ENCODE measurements at places on chromosomes 1 and 21.
A peak's percentile ranks its signal among the peaks of the same experiment; 100 is the strongest.

- DNase-seq = no peak
Measured at GRCh38 chr1:186183219-186183618, 191.8 kb downstream of the TPR start.

GRCh38 chr1:68197891-68198290, 34.4 kb downstream of the WLS start:
- no peak for DNase-seq

- DNase-seq = no peak
Measured at GRCh38 chr1:200784576-200784975, 45.9 kb downstream of the CAMSAP2 start.

- no peak for DNase-seq
Measured at GRCh38 chr1:14572861-14573260, 25.6 kb upstream of the KAZN start.

GRCh38 chr1:25889470-25889869, 14.0 kb upstream of the PAQR7 start:
- no peak for DNase-seq

- DNase-seq = no peak
Measured at GRCh38 chr1:212737559-212737958, 37.9 kb upstream of the BATF3 start.

- no peak for DNase-seq
Measured at GRCh38 chr1:236536540-236536939, 12.8 kb downstream of the LGALS8 start.

DNA sequence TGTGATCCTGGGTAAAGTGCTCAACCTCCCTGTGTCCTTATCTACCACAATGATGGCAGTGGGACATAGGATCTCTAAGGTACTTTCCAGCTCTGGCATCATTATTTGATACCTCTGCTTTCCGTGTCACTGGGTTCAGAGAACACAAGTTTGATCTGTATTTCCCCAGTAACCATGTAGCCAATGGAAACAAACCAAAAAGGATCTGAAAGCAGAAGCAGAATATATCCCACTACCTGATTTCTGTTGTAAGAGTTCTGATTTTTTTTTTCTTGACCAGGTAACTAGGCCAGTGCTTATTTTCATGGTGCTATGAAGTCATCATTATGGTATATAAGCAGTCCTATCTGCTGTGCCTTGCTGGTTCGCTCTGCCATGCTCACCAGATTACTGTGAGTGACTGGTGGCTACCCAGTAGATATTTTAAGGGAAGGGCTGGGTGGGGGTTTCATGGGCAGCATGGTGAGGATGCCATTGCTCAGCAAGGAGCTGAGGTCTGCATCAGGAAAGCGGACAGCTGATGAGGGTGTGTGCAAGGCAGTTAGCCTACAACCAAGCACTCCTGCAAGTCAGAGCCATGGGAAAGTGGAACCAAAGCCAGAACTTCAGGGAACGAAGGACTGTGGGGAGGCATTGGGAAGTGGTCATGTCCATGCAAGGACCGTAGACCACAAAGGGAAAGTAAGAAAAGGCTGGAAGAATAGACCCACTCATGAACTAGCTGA, 104.9 kb upstream of the EDEM3 start:
- no peak for DNase-seq

GRCh38 chr1:29585201-29585600, 348.9 kb downstream of the PTPRU start:
- no peak for DNase-seq

DNA sequence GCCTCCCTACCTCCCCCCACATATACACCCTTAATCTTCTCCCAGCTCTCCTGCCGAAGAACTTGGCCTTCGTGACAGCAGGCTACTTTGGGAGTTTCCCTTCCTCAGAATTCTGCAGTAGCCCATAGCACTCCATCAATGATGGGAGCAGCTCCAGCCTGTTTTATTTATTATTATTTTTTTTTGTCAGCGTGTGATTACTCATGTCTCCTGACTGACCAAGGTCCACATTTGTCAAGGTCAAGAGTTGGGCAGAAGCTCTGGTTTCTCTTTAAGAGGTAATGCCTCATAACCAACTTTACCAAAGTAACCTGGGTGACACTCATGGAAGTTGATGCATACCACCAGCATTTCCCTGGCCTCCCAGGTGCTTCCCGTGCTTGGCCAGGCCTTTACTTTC, 125.4 kb downstream of the ZZZ3 start:
- DNase-seq = no peak

- no peak for DNase-seq
Measured at GRCh38 chr1:42504535-42505128, 41.5 kb downstream of the CCDC30 start.

- no peak for DNase-seq
Measured at GRCh38 chr21:43716376-43717165, 2.4 kb upstream of the PDXK start.

DNA sequence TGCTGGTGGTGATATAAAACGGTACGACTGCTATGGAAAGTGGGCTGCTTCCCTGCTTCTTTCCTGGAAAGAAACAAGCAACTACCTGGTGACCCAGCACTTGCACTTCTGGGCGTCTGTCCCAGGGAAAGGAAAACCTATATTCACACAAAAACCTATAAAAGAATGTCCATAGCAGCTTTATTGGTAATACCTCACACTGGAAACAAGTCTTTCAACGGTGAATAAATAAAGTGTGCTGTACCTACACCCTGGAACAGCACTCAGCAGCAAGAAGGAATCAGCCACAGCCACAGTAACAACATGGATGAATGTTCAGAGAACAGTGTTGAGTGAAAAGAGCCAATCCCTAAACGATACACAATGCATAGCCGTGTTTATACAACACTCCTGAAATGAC, 19.9 kb downstream of the SLC19A1 start:
- DNase-seq = no peak

- no peak for DNase-seq
Measured at GRCh38 chr1:93111561-93111960, 32.5 kb downstream of the MTF2 start.

GRCh38 chr1:230768903-230769570, 21.8 kb downstream of the CAPN9 start:
- no peak for DNase-seq

DNA sequence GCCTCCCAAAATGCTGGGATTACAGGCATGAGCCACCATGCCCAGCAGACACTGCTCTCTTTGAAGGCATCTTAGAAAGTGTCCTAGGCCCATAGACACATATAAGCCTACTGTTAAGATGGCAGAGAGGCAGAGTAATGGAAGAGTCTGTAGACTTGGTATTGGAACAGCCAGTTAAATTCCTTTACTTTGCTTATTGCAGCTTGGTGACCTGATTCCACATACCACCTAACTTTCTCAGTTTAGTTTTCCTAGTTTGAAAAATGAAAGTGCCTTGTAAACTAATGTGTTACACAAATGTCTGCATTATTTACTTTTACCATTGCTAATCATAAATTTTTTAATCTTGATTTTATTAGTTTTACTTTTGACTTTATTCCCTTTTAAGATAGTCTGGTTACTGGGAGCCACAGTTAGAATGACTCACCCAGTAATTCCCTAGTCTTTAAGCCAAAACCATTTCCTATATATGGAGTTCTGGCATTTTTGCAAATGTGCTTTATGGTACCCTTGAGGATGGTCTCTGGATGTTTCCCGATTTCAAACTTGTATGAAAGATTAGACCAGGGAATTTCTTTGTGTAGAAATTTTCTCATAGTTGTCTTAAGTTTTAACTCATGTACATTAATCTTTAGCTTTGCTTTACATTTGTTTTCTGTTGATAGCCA, 6.4 kb downstream of the SMAP2 start:
- DNase-seq = no peak

- no peak for DNase-seq
Measured at GRCh38 chr1:230495076-230495475, 68.9 kb upstream of the PGBD5 start.

DNA sequence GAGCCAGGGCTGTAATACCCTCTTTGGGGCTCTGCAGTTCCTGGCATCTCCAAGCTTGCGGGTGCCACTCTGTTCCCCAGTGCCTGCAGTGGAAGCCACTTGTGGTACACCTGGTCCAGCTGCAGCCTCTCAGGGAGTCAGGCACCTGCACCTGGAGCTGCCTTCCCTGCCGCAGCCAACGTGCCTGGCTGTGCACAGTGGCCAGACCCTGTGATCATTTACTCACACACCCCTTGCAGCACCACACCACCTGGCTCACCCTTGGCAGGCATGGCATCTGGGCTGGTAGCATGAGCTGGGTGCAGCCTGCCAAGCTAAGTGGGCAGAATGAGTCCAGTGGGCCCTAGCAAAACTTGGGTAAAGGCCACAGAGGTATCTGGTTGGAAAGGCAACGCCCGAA, 51.1 kb upstream of the NTPCR start:
- DNase-seq = no peak

DNA sequence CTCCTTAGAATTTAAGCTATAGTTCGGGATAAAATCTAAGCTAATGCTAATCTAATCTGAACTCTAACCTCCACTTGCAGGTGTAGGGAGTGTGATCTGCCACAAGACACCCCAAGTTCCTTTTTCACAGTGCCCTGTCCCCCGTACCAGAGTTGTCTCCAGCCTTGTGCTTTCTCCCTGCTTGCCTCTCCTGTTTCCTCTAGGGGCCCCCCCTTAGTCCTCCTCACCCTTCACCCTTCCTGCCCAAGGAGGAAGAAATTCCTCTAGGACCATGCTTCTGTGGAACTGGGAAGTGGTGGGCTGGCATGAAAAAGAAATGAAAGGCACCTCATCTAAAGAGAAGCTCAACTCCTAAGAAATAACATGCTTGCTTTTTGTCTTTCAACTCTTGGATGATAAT, 50.2 kb upstream of the BCL9 start:
- no peak for DNase-seq

GRCh38 chr1:48803474-48803873, 26.8 kb upstream of the BEND5 start:
- DNase-seq = no peak

GRCh38 chr1:234722904-234723720, 113.1 kb upstream of the IRF2BP2 start:
- DNase-seq = peak; percentile 80

DNA sequence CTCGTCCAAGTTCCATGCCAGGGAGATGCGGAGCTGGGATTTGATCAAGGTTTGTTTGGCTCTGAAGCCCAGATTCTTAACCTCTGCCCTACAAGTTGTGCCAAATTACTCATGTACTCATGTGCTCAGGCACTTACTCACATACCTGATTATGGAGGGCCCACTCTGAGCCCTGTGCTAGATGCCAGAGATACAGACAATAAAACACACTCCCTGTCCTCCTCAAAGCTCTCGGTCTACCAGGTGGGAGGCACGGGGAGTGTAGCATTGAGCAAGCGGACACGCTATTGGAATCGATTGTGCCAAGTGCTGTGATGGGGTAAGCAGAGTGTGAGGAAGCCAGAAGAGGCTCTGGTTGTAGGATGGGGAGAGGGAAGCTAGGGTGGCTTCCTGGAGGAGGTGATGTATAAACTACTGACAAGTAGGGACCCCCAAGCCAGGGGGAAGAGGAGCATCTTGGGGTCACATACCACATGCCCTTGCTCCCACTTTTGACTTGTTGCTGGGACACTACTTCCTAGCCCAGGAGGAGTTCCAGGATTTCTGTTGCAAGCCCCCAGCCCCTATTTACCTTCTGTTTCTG, 49.8 kb upstream of the IFNLR1 start:
- DNase-seq = no peak

DNA sequence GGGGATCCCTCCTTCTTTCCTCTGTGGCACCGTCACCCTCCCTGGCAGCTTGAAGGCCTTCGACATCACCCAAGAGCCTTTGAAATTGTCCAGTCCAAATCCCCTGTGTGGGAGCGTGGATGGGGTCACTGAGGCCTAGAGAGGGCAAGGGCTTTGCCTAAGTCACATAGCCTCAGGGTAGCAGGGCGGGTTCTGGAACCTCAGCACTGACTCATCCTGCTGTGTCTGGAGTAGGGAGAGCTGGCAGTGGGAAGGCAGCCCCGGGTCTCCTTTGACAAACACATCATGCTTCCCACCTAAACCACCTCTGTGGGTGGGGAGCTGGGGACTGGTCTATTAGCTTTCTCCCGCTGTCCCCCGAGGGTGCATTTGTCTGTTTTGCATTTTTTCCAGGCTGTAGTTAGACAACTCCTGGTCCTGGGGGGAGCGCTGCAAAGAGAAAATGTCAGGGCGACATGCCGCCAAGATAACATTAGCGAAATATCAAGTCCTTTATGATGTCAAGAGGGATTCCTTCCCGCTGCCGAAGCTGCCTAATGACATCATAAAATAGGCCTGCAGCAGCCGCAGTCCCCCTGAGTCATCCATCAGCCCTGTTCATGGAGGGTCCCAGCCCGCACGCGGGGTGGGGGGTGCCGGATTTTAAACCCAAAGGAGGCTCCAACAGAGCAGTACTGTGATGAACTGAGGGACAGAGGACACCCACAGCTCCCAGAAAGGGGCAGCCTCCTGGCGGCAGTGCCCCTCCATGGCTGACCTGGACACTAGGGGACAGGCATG, 77.0 kb upstream of the POU3F1 start:
- no peak for DNase-seq

GRCh38 chr1:239297910-239298309, 88.5 kb upstream of the CHRM3 start:
- DNase-seq = no peak

- no peak for DNase-seq
Measured at GRCh38 chr1:27106561-27107323, 48.2 kb downstream of the SLC9A1 start.

- DNase-seq = no peak
Measured at GRCh38 chr1:111221633-111222291, 5.8 kb upstream of the CHI3L2 start.

GRCh38 chr21:16241479-16241963, 511.7 kb downstream of the USP25 start:
- DNase-seq = no peak

- no peak for DNase-seq
Measured at GRCh38 chr1:203756036-203756435, 8.9 kb upstream of the LAX1 start.

- no peak for DNase-seq
Measured at GRCh38 chr1:232306269-232306961, 323.5 kb downstream of the SIPA1L2 start.

DNA sequence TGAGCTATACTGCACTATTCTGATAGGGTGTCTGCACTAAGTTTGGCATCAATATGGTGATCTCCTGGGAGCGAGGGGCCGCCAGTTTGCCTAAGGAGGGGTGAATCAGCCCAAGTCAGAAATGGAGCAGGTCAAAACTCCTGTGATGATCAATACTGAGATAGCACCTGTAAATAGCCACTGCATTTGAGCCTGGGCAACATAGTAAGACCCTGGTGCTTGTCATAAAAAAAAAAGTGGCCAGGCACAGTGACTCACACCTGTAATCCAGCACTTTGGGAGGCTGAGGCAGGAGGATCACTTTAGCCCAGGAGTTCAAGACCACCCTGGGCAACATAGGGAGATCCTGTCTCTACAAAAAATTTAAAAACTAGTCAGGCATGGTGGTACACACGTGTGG, 11.6 kb upstream of the ZDHHC18 start:
- no peak for DNase-seq

GRCh38 chr1:229148743-229149142, 122.2 kb upstream of the RAB4A start:
- no peak for DNase-seq
